Natural killer cell treated with Interleukin-12 subunit alpha and Interleukin-12 subunit beta and Interleukin-15 and Interleukin-18, amount 100 ng/mL, for 72 hours (primary cell): ENCODE measurements at places on chromosomes 13 and 19. TPM values are rescaled to one million over a fixed set of nuclear protein-coding genes. Genes with fewer than 3 reads are reported as not detected.
A peak's percentile ranks its signal among the peaks of the same experiment; 100 is the strongest.

DNA sequence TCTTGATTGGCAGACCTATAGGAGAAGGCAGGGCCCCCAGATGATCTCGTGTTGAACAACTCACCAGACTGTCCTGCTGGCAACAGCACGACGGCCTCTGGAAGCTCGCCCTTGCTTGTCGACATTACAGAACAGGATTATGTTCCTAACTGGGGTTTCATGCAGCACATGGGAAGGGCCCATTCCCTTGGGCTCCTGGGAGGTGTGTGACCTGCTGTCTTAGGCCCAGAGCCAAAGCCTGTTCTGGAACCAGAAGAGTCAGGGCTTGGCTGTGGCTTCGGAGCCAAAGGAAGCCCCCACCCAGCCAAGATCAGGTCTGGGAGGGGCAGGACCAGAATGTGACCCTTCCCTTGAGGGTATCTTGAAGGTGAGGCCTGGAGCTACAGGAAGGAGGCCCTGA lies 36.9 kb downstream of the RGCC start:
- H3K4me1 ChIP-seq, result peaks cover 40% of the 10 kb centered on the region
- DNase-seq, result no peak
- no peak overlapping the region for H3K4me3 ChIP-seq
- no peaks in the 10 kb centered on the region for H3K36me3 ChIP-seq
- H3K27ac ChIP-seq, result no peak overlapping the region

Gene RASGRP4
- total RNA-seq, result not detected

- DNase-seq, result no peak
- no peak overlapping the region for H3K4me3 ChIP-seq
- H3K4me1 ChIP-seq, result no peaks in the 10 kb centered on the region
- no peak overlapping the region for H3K27ac ChIP-seq
- no peaks in the 10 kb centered on the region for H3K36me3 ChIP-seq
Measured at GRCh38 chr13:31361673-31362072, 161.9 kb downstream of the B3GLCT start.

GRCh38 chr13:34153428-34154180 lies 335.7 kb downstream of the RFC3 start:
- DNase-seq, result no peak
- no peak overlapping the region for H3K4me3 ChIP-seq
- H3K27ac ChIP-seq, result no peak overlapping the region
- H3K4me1 ChIP-seq, result peaks cover 11% of the 10 kb centered on the region

DNA sequence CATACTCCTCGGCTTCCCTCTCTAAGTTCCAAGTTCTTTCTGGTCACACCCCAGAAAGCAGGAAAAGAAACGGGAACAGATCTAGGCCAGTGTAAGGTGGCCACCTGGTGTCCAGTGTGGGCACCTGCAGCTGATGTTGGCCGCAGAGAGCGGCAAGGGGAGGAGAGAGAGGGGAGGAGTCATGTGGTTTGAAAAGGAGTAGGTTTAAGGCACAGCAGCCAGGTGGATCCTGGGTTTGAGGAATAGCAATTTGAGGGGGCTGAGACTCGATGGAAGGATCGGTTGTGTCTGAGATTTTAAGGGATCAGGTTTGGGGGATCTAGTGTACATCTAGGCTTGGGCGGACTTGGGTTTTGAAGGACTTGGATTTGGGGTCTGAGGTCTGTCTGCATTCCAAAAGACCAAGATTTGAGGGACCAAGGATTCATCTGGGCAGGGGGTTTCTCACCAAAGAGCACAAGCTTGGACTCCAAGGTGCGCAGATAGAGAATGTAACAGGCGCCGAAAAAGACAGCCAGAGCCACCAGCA lies 1.2 kb downstream of the RABAC1 start:
- H3K27ac ChIP-seq, result peak overlapping the region; percentile 72
- no peaks in the 10 kb centered on the region for H3K36me3 ChIP-seq
- peak overlapping the region; percentile 83 for H3K4me3 ChIP-seq

DNA sequence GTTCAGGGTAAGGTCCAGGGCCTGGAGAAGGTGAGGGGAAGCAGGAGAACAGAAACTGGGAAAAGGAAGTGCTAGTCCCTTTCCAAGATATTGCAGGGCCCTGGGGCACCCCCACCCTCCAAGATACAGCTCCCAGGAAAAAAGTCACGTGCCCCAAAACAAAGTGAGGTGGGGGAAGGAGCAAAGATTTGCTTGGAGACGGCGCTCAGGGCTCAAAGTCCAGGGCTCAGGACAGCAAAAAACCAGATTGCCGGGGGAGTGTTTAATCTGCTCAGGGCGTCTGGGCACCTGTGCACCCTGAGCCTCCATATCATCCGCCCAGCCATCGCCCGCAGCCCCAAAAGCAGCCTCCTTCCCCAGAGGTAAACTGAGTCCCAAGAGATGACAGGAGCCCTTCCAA lies 6.3 kb downstream of the SMIM24 start:
- no peaks in the 10 kb centered on the region for H3K27me3 ChIP-seq
- no peak overlapping the region for H3K27ac ChIP-seq
- H3K4me1 ChIP-seq, result peaks cover 12% of the 10 kb centered on the region
- no peak overlapping the region for H3K4me3 ChIP-seq
